ENCODE measurements at places on chromosomes 6 and 20.

DNA sequence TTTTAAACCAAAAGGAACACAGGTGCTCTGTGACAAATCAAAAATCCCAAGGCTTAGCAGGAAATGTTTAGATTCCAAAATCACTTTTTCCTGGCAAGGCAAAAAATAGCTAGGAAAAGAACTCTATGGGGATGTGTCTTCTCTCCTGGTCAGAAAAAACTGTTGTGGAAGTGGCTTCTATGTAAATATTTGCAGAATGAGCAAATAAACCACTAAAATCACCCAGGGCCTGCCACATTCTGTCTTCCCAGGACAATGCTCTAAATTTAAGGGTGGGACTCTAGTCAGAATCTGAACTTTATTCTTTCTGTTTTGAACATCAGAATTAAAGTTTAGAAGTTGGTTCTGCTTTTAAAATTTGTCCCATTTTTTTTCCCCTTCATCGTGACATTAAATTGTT is 29.3 kb downstream of the GCM1 start:
- no peak for DNase-seq

- DNase-seq = no peak
Observed at GRCh38 chr6:20879526-20879925, 345.3 kb downstream of the CDKAL1 start.

GRCh38 chr6:168441434-168442391 is 729 bp downstream of the SMOC2 start:
- no peak for DNase-seq

DNA sequence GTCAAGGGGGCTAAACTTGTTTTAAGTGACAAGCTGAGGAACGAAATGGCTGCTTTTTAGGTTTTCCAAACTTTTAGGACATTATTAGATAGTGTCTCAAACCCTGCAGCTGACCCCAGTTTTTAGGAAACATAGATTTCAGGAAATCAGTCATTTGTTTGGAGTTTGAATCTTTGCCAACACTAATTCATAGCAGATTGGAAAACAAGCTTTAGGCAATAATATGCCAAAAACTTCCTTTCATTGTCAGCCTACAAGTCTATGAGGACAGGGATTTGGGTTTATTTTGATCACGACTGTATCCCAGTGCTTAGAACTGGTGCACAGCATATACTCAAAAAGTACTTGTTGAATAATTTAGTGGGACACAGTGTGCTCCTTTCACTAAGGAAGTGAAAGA is 123.2 kb downstream of the TINAG start:
- no peak for DNase-seq

DNA sequence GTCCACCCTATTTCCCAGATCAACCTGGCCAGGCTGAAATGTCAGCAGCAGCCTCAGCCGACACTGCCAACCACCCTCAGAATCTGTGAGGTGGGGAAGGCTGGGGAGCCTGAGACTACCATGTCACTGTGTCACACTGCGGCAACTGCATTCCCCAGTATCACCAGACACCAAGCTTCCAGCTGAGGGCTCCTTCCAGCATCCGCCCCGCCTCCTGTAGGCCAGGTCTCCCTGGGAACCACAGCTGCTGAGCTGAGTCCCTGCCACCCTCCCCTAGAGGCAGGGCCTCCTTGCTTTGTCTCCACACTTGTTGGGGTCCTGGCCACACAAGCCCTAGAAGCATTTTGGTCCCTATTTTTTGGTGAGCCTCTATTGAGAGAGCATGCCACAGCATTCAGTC is 115.7 kb downstream of the UNC5CL start:
- DNase-seq = no peak

- DNase-seq = no peak
Observed at GRCh38 chr20:4604580-4604979, 117.1 kb upstream of the PRND start.

DNA sequence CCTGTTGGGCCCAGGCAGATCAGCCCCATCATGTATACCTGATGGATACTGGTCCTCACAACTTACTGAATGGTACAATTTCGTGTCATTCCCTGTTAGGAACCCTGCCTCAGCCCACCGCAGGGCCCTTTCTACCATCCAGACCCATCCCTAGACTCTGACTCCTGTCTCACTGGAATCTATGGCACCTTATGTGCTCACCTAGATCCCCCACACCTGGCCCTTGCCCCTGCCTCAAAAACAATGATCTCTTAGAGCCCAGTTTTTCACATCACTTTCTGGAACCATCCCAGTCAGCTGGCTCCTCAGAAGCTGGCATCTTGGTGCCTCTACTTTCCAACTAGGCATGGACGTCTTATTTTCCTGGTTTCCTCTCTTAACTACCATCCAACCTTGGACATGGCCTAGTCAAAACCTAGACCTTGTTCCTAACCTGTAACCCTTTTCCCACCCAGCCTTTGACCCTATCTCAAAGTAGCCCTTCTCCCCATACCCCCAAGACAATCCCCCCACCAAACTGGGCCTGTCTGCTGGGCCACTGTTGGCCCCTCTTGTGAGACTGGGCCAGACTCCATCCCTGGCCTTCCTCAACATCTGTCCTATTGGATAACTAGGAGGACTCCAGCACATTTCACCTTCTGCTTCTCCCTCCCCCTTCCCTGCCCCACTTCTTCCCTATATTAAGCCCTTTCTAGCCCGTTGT is 981 bp downstream of the HM13 start:
- DNase-seq = no peak

- no peak for DNase-seq
Observed at GRCh38 chr6:160457823-160458222, 109.6 kb downstream of the SLC22A3 start.

- DNase-seq = no peak
Observed at GRCh38 chr6:41055149-41055548, 2.1 kb downstream of the APOBEC2 start.

DNA sequence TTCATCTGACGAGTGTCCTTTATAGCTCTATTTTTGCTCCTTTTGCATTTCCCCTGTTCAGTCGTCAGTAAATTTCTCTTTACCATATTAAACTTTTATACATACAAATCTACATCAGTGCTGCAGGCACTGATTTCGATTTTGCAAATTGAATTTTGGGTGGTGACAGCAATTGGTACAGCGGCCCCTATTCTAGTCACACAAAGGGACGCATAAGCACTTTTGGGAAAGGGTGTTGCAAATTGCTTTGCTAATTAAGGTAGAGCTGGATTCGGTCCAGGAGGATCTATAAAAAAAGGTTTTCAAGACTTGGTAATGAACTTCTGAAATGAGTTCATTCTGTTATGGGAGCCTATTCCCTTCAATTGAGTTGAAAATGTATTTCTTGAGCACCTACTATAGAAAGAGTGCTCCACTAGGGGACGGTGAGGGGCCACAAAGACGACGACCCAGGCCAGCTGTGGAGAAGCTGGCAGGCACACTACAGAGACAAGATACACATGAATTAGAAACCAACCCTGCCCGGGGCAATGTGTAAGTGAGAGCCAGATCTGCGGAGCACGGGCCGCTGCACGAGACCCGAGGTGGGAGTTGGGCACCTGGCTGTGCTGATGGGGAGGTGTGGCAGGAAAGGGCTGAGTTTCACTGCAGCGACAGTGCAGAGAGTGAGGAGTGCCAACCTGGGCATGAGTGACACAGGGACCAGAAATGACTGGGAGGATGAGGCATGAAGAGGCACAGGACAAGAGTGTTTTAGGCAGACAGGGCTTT is 5.4 kb downstream of the UQCC2 start:
- no peak for DNase-seq
